ENCODE measurements at places on chromosomes 3 and 15.

DNA sequence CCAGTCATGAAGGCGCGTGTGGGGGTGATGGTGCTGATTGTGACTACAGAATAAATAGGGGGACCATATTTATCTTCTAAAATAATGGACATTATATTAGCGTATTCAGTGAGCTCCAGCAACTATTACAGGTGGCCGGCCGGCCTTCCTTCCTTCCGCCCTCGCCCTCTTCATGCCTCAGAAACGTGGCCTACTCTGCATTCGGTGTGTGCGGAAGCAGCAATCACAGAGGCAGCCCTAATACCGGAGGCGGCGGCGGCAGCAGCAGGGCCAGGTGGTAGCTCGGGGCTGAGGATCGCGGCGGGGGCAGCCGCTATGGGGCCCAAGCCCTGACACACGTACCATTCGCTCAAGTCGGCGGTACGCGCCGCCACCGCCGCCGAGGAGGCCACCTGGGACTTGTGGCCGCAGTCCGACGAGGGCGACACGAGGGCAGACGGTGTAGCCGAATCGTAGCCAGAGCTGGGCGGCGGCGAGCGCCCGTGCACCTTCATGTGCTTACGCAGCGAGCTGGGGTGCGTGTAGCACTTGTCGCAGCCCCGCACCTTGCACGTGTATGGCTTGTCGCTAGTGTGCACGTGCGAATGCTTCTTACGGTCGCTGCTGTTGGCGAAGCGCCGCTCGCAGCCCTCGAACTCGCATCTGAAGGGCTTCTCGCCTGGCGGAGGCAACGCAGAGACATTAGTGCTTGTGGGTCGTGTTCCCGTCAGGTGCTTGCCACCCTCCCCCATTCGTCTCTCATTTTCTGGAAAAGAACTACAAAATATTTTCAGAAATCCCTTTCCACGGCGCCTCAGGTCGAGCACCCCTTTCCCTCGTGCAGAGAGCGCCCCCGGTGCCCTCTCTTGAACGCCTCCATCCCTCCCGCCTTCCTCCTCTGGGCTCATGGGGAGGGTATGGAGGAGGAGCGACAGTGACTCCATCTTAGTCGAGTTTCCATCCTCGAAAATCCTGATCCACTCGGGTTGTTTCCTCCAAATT lies 15.5 kb downstream of the ZIC4 start:
- DNase-seq: no peak

DNA sequence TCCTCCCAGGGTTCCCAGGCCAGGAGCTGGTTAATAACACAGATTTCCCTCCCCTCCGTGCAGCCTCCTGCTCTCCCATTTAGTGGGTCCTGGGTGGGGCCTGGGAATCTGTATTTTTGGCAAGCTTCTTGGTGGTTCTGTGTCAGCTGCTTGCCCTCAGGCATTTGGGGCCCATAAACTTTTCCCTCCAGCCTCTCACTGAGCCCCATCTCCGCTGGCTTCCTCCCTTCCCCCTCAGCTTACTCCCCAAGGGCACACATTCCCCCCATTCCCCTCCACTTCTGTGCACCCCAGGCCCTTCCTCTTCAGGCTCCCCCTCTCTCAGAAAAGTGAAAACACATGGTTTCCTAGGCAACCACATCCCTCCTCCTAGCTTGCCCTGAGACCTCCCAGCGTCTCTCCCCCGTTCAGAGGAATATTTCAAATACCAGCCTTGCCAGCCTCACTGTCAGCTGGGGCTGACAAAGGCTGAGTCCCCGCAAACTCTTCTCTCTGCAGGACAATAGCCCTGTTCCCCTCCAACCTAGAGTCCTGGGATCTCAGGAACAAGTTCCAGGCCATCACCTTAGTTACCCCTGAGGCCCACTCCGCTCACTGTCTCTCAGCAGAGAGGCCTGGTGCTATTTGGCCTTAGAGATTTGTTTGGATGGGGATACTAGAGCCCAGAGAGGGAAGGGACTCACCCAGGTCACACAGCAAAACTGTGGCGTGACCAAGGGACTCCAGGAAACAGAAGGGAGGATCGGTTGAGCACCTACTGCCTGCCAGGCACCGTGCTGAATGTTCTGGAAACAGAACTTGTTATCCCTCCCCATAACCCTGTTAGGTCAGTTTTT lies 44.6 kb upstream of the SMAD6 start:
- no peak for DNase-seq

GRCh38 chr3:32237670-32238452 lies 619 bp upstream of the CMTM8 start:
- no peak for DNase-seq

DNA sequence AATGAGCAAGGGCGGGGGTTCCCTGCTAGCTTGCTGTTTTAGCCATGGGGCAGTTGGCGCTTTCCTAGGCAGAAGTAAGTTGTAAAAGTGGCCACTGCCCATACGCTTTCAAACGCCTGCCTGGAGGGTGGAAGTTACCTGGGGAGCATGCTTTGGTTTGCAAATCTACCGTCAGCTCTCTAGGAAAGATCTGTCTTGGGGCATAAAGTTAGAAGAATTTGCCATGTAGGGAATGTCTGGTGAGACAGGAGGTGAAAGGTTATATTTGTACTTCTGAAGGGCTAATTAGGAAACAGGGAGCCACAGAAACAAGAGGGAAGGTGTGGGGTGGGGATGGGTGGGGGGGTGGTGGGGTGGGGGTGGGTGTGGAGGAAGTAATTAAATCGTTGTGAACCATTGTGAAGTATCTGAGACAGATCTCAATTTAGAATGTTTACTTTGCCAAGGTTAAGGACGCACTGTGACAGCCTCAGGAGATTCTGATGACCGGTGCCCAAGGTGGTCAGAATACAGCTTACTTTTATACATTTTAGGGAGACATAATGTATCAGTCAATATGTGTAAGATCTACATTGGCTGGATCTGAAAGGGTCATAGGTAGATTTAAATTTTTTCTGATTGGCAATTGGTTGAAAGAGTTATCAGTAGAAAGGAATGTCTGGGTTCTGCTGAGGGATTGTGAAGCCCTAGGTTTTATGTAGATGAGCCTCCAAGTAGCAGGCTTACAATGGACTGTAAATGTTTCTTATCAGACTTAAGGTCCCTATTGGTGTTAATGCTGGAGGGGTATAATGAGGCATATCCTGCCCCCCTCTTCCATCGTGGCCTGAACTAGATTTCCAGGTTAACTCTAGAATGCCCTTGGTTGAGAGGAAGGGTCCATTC lies 62.0 kb upstream of the GCNT3 start:
- no peak for DNase-seq
